ENCODE measurements at places on chromosomes 6 and 20.
A peak's percentile ranks its signal among the peaks of the same experiment; 100 is the strongest.

DNA sequence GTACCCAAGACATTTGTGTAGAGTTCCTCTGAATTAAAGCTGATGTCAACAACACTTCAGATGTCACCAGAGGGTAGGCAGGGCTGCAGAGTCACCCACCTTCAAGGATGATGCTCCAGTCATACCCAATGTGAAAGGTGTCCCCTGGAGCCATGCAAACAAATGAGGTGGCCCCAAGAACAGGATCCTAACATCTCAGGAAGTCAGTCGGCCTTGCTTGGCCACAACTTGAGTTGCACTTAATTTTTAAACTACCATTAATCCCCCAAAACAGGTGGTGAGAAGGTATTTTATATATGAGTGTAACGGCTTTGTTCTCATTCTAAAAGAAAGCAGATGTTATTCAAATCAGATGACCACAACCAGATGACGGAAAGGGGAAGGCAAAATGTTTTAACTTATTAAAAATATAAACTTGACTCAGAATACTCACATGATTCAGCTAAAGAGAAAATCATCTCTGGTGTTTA lies 21.1 kb upstream of the SERPINB1 start:
- DNase-seq, result no peak

GRCh38 chr6:108763931-108764579 lies 84.2 kb upstream of the ARMC2 start:
- DNase-seq, result no peak

GRCh38 chr6:163612200-163612599 lies 197.7 kb downstream of the QKI start:
- no peak for DNase-seq

DNA sequence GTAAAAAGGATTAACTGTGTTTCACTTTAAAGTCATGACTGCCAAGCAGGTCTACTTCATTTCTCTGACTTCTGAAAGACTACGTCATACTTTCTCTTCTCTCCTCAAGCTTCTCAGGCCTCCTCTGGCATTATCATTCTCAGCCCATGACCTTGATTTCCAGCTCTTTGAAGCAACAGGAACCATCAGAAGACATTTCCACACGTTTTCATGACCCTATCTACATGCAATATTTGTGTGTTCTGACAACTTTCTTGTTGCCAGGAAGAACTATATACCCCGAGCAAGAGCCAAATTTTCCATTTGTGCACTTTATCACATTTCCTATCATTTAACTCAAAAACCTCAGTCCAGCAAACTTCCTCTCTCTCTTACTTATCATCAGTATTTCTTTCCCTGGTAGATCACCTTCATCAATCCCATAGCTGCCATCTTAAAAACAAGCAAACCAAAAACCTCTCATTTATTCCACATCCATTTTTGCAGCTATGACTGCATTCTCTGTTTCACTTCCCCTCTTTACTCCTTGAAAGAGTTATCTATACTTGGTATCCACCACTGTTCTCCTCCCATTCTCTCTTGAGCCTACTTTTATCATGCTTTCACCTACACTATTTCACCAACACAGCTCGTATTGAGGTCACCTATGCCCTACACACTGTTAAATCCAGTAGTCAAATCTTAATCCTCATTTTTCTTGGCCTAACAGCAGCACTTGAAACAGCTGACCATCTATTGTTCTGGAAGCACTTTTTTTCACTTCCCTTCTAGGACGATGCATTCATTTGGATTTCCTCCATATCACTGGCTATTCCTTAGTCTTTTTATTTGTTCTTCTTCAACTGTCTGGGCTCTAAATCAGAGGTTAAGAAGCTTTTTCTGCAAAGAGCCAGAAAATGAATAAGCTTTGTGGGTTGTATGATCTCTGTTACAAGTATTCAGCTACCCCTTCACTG lies 47.1 kb downstream of the STX7 start:
- DNase-seq, result no peak

DNA sequence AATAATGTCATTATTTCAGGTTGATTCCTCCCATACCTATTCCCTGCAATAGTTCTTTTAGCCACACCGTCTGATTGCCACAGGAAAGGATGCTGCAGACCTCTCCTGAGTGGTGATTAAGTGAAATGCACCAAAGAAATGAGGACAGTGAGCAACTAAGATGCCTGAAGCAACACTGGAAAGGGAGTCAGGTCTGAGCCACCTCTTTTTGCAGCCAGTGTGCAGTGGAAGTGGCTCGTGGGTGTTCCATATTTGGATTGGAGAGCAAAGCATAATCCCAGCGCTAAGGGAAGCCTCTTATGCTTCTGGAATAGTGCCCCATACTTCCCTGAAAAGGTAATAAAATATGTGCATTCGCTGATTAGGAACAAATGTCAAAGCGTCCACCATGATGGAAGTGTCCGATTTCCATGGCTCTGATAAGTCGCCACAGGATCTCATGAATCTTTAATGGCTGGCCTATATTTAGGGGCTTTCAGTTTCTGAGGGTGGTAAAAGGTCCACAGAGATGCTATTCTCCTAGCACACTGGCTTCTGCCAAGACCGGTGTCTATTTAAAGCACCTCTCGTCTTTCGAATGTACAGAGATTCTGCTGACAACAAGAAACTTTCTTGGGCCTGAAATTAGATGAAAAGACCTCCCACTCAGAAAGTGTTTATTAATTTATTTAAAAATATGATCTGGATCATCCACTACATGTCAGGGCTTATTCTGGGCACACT lies 253.9 kb downstream of the SLC24A3 start:
- no peak for DNase-seq

DNA sequence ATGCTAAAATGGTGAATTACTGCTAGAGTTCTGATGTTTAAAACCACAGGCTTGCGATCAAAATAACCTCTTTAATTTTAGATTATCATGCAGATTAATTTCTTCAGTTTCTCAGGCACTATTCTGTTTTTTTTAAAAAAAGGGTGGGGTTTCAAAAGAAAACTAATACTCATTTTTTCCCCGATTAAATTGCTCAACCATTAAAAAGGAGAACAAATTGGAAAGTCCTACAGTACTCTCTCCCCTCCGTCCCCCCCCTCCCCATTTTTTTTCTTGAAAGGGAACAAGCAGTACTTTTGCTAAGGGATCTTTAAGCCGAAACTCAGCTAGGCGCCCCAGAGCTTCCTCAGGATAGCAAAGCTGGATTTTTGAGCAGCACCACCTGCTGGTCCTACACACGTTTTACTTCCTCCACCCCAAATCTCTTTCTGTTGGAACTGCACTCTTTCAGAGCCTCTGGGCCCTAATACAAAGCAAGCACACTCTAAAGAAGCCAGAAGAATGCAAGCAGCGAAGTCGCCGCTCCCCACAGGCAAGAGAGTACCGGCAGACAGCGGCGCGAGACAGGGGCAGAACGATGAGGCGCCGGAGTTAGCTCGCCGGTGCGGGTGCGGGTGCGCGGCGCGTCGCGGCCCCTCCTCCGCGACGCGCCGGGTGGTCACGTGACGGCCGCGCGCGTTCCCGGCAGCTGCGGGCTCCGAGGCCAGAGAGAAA lies at the start of gene RNF146:
Gene RNF146 (plus strand): TSS at position 687 of the 714 bp plus-strand sequence. CDS start 13,475 bp downstream, outside the sequence.
- peak; percentile 41 for DNase-seq

- no peak for DNase-seq
Observed at GRCh38 chr6:4496284-4496683, 279.9 kb upstream of the CDYL start.

- DNase-seq, result no peak
Observed at GRCh38 chr6:35049900-35050756, 91.0 kb downstream of the TCP11 start.

DNA sequence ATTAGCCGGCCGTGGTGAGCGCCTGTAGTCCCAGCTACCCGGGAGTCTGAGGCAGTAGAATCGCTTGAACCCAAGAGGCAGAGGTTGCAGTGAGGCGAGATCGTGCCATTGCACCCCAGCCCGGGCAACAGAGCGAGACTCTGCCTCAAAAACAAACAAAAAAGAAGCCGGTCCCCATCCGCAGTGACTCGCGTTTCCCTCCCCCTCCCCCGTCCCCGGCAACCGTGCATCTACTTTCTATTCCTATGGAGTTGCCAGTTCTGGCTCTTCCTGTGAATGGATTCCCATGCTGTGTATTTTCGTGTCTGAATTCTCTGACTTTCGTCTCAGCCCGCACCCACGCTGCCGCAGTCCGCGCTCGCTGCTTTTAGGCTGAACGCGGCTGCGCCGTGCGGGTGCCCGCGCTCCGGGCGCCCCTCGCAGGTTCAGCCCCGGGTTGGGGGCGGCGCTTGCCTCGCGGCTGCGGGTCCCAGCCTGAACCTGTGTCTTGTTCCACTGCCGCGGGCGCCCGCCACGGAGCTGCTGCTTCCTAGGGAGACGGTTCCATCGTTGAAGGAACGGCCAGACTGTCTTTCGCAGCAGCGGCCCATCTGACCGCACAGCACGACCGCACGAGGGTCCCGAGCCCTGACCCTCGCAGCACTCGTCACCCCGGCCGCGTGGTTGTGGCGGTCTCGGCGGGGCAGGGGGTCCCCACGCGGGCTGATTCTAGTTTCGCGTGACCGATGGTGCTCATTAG lies 1.1 kb upstream of the MRGBP start:
- peak; percentile 69 for DNase-seq

Measured in stimulated activated CD8-positive, alpha-beta memory T cell treated with anti-CD3 and anti-CD28 coated beads, Interleukin-7, amount 100 ng/mL, for 4 hours (primary cell).